ENCODE measurements at places on chromosomes 12 and 14. TPM values are rescaled to one million over a fixed set of nuclear protein-coding genes. Genes with fewer than 3 reads are reported as not detected.

The NXPH4 gene
- 0.71 TPM for total RNA-seq

The KRT75 gene
- not detected for total RNA-seq

The METTL25 gene
- 8.0 TPM for total RNA-seq

DNA sequence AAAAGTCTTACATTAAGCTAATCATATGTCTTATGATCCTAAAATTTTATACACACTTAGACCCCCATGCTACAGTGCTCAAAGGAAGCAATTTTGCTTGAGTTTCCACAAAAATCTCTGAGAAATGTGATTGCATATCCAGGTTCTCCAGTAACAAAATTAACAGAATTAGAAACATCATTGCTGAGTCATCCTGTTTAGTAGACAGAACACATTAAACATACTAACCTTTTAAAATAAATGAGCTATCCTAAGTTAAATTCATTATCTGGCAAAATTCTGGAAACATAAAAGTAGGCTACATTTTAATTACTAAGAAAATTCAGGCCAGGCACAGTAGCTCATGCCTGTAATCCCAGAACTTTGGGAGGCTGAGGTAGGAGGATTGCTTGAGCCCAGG, 94.7 kb downstream of the DENND5B start:
- DNase-seq, result no peak

- no peak for DNase-seq
These were observed 84.2 kb downstream of the GCH1 start for GRCh38 chr14:54818201-54819133.

Data from neural crest cell (in vitro differentiated cells).